ENCODE measurements at places on chromosomes 2 and 18. TPM values are rescaled to one million over a fixed set of nuclear protein-coding genes. Genes with fewer than 3 reads are reported as not detected.

GRCh38 chr18:5451871-5452270 is 91.9 kb downstream of the EPB41L3 start:
- no peaks in the 10 kb centered on the region for H3K4me1 ChIP-seq
- H3K27ac ChIP-seq, result no peak overlapping the region
- no peak overlapping the region for H3K4me3 ChIP-seq
- H3K36me3 ChIP-seq, result no peaks in the 10 kb centered on the region

DNA sequence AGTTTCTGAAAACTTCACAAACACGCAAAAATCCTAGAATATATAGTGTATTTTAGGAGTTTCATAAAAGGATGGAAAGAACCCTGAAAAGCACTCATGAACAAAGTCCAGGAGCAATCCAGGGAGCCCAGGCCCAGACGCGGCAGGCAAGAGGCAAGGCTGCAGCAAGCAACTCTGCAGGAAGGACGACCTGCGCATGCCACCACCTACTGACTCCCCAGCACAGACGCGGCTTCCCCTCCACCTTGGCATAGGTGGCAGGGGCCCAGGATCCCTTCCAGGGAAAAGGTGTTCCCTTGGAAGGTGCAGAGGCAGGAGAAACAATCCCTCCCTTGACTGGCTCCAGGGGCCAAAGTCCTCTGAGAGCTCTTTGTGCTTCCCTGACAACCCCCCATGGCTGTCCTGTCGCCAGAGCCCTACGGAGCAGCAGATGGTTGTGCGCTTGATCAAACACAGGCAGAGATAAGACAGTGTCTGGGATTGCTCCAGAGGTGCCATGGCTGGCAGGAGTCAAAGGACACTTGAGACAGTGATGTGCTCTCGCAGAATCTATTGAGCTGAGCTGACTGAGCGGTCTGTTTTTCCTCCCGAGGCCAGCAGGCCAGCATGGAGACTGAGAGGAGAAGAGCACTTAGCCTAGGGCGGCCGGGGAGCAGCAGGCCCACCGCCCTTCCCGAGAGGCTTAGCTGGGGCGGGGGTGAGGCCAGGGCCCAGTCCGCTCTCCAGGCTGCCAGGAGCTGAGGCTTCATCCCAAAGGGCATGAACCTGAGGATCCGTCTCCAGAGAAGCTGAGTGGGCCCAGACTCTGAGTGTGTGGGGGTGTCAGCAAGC is 10.8 kb upstream of the AMER3 start:
- no peaks in the 10 kb centered on the region for H3K27me3 ChIP-seq
- no peaks in the 10 kb centered on the region for H3K4me1 ChIP-seq
- DNase-seq, result peak; percentile 44
- no peaks in the 10 kb centered on the region for H3K36me3 ChIP-seq

- H3K4me1 ChIP-seq, result peaks cover 19% of the 10 kb centered on the region
- H3K27me3 ChIP-seq, result no peaks in the 10 kb centered on the region
- no peak overlapping the region for H3K4me3 ChIP-seq
- DNase-seq, result no peak
Measured at GRCh38 chr2:149021761-149022160, 16.7 kb upstream of the LYPD6B start.

- no peak overlapping the region for H3K4me3 ChIP-seq
- peaks cover 2% of the 10 kb centered on the region for H3K27me3 ChIP-seq
Measured at GRCh38 chr2:85063981-85064599, 69.1 kb upstream of the TCF7L1 start.

The VSNL1 gene
- 0.70 TPM for polyA plus RNA-seq

- DNase-seq, result no peak
- H3K36me3 ChIP-seq, result peaks cover 27% of the 10 kb centered on the region
- no peaks in the 10 kb centered on the region for H3K4me1 ChIP-seq
- H3K27ac ChIP-seq, result no peak overlapping the region
Measured at GRCh38 chr18:35682281-35682867, 100.8 kb downstream of the GALNT1 start.

The KCNS3 gene
- 7.8 TPM for polyA plus RNA-seq

DNA sequence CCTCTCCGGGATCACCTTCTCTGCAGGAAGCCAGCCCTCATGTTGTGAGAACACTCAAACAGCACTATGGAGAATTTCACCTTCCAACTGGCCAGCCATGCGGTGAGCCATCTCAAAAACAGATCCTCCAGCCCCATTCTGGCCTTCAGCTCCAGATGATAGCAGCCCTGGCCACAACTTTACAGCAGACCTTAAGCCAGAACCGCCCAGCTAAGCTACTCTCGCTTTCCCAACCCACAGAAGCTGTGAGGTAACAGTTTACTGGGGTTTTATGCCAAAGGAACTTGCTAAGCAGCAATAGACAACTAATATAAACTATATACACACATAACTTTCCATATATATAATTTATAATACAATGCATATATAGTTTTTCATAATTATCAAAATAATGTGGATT is 11.6 kb upstream of the PTPN4 start:
- DNase-seq, result no peak
- H3K27ac ChIP-seq, result no peak overlapping the region
- peaks cover 6% of the 10 kb centered on the region for H3K27me3 ChIP-seq
- H3K4me3 ChIP-seq, result no peak overlapping the region

GRCh38 chr2:99386011-99386410 is 48.8 kb downstream of the EIF5B start:
- H3K27ac ChIP-seq, result no peak overlapping the region
- peaks cover 23% of the 10 kb centered on the region for H3K36me3 ChIP-seq
- H3K4me1 ChIP-seq, result no peaks in the 10 kb centered on the region
- H3K27me3 ChIP-seq, result no peaks in the 10 kb centered on the region
- H3K4me3 ChIP-seq, result no peak overlapping the region
- no peak for DNase-seq

DNA sequence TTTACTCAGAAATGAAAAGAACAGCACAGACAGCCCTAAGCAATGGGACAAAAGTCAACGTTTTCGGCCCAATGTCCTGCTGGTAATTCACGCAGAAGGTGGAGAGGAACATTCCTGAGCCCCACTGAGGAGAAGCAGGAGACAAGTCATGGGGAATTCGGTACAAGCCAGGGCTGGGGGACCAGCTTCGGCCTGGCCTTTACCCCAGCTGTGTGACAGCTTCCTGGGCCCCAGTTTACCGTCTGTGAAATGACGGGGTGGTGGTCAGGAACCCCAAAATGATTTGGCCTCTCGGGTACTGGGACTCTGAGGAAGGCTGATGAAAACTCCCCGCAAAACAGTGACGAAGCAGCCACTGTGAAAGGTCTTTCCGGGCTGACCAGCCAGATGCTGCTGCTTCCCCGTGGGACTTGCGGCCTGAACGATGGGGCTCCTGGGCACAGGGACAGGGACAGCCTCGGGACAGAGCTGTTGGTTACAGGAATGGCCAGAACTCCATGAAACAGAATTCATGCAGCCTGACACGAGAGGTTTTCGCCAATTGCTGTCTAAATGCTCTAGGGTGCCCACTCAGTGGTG is 21.6 kb downstream of the KIF1A start:
- H3K27me3 ChIP-seq, result peaks cover 16% of the 10 kb centered on the region
- peaks cover 7% of the 10 kb centered on the region for H3K4me1 ChIP-seq
- no peak for DNase-seq
- H3K27ac ChIP-seq, result no peak overlapping the region

DNA sequence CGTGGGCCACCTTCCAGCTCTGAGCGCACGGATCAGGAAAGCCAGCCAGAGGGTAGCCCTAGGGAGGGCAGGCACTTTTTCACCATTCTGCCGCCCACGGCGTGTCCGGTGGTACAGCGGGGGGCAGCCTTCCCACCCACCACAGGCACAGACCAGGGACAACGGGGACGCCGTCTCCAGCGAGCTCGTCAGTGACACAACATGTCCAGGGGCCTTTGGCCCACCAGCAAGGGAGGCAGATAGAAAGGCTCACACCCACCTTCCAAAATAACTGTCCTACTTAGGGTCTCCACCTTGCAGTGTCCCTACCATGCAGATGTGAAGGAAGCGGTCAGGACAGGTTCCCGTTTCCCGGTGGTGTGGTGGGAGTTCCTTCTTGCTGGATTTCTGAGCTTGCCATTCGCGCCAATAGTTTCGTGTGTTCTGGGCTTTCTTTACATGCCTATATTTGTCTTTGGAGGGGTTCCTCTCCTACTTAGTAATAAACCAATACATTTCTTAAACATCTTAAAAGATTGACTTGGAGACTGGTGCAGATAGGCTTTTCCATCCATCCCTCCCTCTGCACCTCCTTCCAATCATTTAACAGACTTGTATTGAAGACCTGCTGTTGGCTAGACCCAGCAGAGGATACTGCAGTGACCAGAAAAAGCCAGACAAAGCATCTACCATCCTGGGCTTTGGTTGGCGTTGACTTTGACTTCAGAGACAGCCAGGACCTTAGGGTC is 872 bp downstream of the ASB1 start:
- H3K4me1 ChIP-seq, result peaks cover 5% of the 10 kb centered on the region
- peak overlapping the region; percentile 88 for H3K4me3 ChIP-seq
- H3K27ac ChIP-seq, result peak overlapping the region; percentile 29
- no peaks in the 10 kb centered on the region for H3K27me3 ChIP-seq

The PLEKHH2 gene
- polyA plus RNA-seq, result 14.7 TPM

The DCAF17 gene
- polyA plus RNA-seq, result 21.8 TPM

- no peaks in the 10 kb centered on the region for H3K27me3 ChIP-seq
- DNase-seq, result no peak
- no peaks in the 10 kb centered on the region for H3K36me3 ChIP-seq
- no peak overlapping the region for H3K27ac ChIP-seq
Measured at GRCh38 chr18:39732918-39733317, 2167.3 kb upstream of the CELF4 start.

The PGAP1 gene
- 15.1 TPM for polyA plus RNA-seq

The RAB6C gene
- 0.21 TPM for polyA plus RNA-seq

DNA sequence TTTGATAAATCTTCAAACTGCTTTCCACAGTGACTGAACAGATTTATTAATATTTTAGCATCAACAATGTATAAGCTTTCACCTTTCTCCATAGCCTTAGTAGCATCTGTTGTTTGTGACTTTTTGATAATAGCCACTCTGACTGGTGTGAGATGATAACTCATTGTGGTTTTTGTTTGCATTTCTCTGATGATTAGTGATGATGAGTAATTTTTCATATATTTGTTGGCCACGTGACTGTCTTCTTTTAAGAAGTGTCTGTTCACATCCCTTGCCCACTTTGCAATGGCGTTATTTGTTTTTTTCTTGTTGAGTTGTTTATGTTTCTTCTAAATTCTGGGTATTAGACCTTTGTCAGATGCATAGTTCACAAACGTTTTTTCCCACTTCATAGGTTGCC is 952.9 kb downstream of the TRIB2 start:
- no peak overlapping the region for H3K4me3 ChIP-seq
- DNase-seq, result no peak
- no peaks in the 10 kb centered on the region for H3K27me3 ChIP-seq
- H3K4me1 ChIP-seq, result no peaks in the 10 kb centered on the region
- no peaks in the 10 kb centered on the region for H3K36me3 ChIP-seq
- H3K27ac ChIP-seq, result no peak overlapping the region

GRCh38 chr18:75587131-75587530 is 159.6 kb upstream of the SMIM21 start:
- H3K4me3 ChIP-seq, result no peak overlapping the region
- no peaks in the 10 kb centered on the region for H3K4me1 ChIP-seq
- no peak for DNase-seq
- H3K27ac ChIP-seq, result no peak overlapping the region
- H3K27me3 ChIP-seq, result no peaks in the 10 kb centered on the region
- no peaks in the 10 kb centered on the region for H3K36me3 ChIP-seq

DNA sequence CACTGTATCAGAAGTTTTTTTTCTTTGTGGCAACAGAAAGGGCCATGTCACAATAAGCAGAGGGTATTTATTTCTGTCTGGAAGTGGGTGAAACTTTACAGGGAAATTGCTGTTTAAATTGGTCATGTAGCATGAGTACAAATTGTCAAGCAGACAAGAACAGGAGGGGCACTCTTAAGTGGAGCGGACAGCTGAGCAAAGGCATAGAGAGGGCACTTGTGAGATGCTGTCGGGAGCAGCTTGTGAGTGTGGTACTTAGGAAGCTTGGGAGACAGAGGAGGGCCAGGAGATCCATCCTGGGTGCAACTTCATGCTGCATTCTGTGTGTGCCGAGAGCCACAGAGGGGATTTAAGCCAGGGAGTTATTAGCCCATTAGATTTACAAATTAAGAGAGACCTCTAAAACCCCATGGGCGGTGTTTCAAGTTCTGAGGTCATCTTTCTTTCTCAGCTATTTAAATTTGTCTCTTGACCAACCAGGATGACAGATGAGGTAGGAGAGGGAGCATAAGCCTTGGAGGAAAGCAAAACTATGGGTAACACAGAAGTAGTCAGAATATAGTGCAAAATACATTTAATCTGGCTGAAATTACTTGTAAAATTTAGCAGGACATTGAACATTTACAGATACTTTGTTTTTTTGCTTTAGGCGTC is 30.4 kb downstream of the INPP4A start:
- peaks cover 4% of the 10 kb centered on the region for H3K4me1 ChIP-seq
- no peak overlapping the region for H3K27ac ChIP-seq
- no peaks in the 10 kb centered on the region for H3K27me3 ChIP-seq
- peaks cover 3% of the 10 kb centered on the region for H3K36me3 ChIP-seq

- no peaks in the 10 kb centered on the region for H3K27me3 ChIP-seq
- no peak for DNase-seq
- H3K27ac ChIP-seq, result no peak overlapping the region
- H3K4me3 ChIP-seq, result no peak overlapping the region
- no peaks in the 10 kb centered on the region for H3K4me1 ChIP-seq
Measured at GRCh38 chr2:102967451-102967850, 205.6 kb downstream of the TMEM182 start.

The IL1R2 gene
- 0.67 TPM for polyA plus RNA-seq

The SPP2 gene
- 0.06 TPM for polyA plus RNA-seq

DNA sequence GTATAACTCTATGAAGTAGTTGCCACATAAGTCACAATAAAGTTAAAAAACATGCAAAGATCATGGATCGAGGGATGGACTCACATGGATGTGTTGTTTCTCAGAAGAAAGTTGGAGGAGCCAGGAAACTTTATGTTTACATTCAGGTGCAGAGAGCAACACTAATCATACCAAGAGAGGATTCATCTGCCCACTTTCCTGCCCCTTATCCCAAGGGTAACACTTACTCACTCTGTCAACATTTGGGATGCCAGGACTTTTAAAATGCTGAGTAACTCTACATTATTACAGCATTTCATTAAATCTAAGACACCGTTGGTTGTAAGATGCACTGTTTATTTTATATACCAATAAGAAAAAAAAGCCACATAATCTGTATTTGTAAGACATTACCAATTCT is 170.4 kb downstream of the KCNE4 start:
- no peak overlapping the region for H3K4me3 ChIP-seq
- no peaks in the 10 kb centered on the region for H3K4me1 ChIP-seq
- H3K27me3 ChIP-seq, result no peaks in the 10 kb centered on the region
- no peaks in the 10 kb centered on the region for H3K36me3 ChIP-seq
- H3K27ac ChIP-seq, result no peak overlapping the region

GRCh38 chr2:229380101-229380625 is 109.1 kb upstream of the PID1 start:
- no peaks in the 10 kb centered on the region for H3K4me1 ChIP-seq
- H3K4me3 ChIP-seq, result no peak overlapping the region
- H3K36me3 ChIP-seq, result no peaks in the 10 kb centered on the region

The ABCG5 gene
- polyA plus RNA-seq, result 35.8 TPM
